ENCODE measurements at places on chromosomes 6 and 20.

- no peak for DNase-seq
These were observed 378.0 kb upstream of the FLRT3 start for GRCh38 chr20:14715400-14715799.

DNA sequence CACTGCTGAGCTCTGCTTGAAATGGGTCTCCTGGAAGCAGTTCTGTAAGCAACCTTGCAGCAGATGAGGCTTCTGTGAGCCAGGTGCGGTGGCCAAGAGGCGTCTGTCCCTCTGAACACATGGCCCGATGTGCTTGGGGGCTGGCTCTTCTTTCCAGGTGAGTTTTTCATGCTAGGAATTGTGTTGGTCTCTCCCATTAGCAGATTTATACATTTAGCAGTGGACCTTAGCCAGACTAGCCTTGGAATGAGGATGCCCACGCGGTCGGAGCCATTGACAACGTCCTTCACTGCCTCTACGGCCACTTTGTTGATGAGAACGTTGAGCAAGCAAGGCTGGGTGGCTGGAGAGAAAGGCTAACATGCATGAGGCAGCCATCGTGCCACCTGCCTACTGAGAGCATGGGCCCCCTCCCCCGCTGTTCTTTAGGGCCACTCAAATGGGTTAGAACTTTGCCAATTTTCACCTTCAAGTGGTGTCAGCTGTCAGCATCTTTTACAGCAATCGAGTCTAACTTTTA is 33.5 kb downstream of the ERMARD start:
- no peak for DNase-seq

DNA sequence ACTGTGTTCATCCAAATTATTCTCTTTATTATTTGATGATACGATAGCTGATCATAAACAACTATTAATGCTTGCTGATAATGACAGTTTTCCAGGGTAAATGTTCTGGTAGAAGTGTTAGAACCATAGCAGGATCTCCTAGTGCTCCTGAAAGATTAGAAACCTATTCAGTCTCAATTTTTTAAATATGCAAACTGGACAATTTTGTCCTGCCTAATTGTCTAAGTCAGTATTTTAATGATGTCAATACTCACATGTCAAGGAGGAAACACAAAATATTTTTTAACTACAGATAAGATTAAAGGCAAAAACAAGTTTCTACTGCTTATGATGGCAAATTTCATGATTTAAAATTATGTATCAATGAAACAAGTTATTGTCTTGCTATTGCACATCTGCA is 233.9 kb downstream of the RFPL4B start:
- no peak for DNase-seq

DNA sequence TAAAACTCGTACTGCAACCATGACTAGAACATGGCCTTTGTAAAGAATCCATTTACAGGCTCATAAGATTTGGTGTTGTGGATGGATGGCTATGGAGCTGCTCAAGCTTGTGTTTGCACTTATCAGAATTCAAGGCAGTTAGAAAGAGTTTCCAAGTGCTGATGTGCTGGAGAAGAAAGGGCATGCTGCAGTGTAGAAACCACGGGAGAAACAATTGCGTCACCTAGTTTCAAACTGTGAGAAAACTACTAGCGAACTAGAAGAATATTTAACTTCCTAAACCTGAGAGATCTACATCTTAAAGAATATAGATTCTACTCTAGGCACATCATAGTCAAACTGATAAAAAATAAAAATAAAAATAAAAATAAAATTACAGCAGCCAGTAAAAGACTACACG is 116.2 kb downstream of the SGK1 start:
- DNase-seq, result no peak

DNA sequence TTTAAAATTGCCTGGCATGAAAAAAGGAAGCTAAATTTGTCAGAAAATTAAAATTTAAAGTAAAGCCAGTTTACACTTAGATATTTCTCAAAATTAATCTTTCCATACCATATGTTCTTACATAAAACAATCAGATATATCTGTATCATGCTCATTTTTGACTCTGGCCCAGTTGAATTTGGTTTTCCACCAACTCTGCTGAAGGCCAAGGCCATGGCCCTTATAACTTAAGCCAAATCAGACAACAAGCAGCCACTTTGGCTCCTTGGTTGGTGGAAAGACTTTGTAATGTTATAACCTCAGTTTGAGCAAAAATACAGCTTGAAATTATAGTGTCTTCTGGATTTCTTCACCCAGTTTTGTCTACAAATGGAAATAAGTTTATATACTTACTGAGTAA is 97.3 kb downstream of the CENPW start:
- DNase-seq, result no peak

DNA sequence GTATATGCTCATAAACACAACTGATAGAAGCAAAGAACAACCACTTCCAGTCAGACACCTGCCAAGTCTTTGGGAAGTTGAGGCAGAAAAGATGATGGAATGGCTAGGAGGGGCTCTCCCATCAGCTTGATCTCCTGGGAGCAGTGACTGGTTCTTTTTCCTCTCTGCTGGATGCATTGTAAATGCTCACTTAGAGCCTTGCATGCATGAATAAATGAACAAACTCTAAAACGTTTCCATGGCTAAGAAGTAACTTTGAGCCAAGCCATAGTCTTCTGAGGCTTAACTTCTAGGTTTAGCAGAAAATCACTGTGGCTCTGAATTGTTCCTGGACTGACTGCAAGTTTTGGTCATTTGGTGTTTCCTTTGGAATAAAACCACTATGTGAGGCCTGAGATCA is 166.4 kb upstream of the CITED2 start:
- no peak for DNase-seq

DNA sequence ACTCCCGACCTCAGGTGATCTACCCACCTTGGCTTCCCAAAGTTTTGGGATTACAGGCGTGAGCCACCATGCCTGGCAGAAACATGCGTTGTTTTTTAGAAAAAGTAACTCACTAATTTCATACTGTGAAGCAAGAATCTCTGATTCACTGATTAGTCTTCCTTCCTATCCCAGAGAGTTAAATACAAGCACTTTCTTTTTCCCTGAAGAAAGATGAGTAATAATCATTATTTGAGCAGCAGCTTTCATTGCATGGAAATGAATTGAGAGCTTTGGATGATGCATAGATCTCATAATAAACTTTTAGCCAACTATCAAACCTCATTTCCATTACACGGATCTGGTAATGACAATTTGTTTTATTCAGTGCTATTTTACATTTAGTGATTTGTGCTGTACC is 892.5 kb upstream of the EYS start:
- no peak for DNase-seq

- no peak for DNase-seq
These were observed 234.5 kb upstream of the THEMIS start for GRCh38 chr6:128135325-128135724.

DNA sequence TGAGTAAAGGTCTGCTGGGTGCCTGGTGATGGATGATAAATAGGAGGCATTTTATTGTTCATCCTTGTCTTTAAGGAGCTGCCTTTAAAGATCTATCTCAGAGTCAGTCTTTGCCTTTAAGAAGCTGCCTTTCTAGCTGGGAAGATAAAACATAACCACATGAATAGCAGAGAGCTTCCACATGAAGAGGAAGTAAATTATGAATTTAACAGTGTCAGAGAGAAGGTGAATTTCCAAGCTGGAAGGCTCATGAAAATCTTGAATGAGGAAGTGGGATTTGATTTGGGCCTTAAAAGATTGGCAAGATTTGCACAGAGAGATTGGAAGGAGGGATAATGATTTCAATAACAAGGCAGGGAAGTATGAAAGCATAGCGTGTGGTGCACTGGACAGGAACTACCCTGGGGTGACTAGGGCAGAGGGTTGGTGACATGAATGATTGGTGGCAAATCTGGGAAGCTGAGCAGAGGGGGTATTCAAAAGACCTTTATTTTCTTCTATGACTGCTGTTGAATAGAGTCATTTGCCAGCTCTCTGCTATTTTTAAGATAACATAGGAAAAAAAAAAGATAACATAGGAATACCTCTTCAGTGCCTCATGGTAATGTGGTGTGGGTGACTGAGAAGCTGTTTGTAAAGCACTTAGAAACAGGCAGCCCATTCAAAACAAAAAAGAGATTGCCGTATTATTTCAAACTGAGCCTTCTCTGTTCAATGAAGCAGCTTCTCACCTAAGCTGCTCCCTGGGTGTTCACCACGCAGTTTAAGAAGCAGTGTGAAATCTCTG is 591.6 kb downstream of the PKHD1 start:
- no peak for DNase-seq

- no peak for DNase-seq
These were observed 41.0 kb downstream of the TMEM242 start for GRCh38 chr6:157282284-157282683.

GRCh38 chr6:36548401-36548743 is 1.1 kb upstream of the STK38 start:
- DNase-seq, result no peak

- DNase-seq, result peak; percentile 40
These were observed 1.0 kb downstream of the TRERF1 start for GRCh38 chr6:42450477-42451332.

DNA sequence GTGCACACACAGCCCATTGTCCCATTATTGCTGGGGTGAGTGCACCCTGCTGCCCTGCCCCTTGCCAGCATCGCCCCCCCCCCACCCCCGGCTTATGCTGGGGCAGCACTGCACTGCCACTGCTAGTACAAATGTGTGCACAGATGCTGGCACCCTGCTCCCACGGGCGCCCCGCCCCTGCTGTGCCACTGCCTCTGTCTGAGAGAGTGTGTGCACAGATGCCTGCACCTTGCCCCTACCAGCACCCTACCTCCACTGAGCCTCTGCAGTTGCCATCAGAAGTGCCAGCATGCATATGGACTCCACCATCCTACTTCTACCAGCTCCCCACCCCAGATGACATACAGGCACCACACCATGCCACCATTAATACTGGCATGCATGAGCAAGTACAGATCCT is 454.6 kb upstream of the KHDRBS2 start:
- DNase-seq, result no peak

- peak; percentile 95 for DNase-seq
These were observed at the start of gene SESN1 for GRCh38 chr6:109094416-109095035. Gene SESN1, minus strand, starts transcription at chr6:109094846. Its CDS starts 773 bp downstream, at chr6:109094073.

DNA sequence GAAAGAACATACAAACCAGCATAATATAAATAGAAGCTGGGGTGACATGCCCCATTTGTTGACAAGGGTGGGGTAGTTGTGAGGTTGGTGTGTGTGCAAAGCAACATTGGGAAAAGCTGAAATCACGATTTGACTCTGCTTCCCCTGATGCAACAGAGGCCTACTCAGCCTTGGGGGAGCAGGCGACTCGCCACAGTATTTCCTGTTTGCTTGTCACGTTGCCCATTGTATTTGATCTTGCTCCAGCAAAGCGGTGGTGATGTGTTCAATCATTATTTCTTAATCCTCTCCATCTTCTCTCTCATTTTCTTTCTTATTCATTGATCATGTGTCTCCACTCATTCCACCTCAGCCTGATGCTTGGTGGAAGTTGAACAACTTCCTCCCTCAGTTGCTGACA is 165.8 kb upstream of the CITED2 start:
- peak; percentile 27 for DNase-seq

GRCh38 chr6:100554228-100554627 is 89.5 kb upstream of the SIM1 start:
- DNase-seq, result no peak

- DNase-seq, result no peak
These were observed 9.6 kb downstream of the MOXD1 start for GRCh38 chr6:132391391-132392269.

GRCh38 chr6:150231525-150231850 is 88.6 kb downstream of the PPP1R14C start:
- no peak for DNase-seq

GRCh38 chr6:35496841-35497570 is at the start of gene TEAD3:
Gene TEAD3, minus strand, starts transcription at chr6:35497079.
- peak; percentile 56 for DNase-seq

- DNase-seq, result no peak
These were observed 207.3 kb downstream of the OTOR start for GRCh38 chr20:16955462-16955861.

DNA sequence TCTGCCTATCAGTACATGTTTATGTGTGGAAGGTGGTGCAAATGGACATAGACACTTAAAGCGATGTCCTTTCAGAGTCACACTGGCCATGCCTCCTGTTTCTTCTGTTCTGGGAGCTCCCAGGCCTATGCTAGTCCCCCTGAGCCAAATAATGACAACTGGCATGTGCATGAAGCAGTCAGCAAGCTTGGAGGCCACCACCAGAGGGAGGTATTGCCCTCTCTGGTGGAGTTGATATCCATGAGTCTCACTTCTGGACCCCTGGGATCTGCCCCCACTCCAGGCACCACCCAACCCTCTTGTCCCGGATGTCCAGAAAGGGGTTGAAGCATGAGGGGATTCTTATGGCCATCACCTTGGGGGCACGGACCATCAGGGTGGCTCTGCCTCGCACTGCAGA is 172.2 kb downstream of the AIG1 start:
- DNase-seq, result peak; percentile 30

DNA sequence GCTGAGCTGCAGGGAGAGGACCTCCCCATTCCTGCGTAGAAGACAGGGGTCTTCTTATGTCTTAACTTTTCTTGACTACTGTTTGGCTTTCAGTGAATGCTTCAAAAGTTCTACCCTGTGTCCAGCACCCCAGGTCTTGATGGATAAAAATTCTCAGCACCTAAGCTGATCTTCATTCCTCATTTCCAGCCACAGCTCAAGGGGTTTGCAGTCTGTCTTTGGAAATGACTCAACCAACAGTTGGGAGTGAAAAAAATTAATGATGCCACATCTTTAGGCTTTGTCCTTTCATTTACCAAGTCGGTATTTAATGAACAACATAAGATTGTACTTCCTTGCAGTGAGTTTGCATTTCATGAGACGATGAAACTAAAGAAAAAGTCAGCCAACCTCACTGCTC is 40.3 kb downstream of the PRDM1 start:
- no peak for DNase-seq

GRCh38 chr20:46558511-46558959 is 8.1 kb upstream of the OCSTAMP start:
- peak; percentile 62 for DNase-seq

DNA sequence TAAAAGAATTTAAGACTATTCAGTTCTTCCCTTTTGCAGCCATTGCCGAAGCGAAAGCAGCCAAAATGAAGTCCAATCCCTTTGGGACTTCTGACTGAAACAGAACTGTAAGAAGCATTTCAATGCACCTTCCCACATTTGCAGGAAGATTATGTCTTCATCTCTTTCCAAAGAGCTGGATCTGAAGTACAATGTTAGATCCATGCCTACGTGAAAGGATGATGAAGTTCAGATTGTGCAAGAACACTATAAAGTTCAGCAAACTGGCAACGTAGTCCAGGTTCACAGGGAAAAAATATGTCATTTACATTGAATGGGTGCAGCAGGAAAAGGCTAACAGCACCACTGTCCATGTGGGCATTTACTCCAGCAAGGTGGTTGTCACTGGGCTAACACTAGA is 6.0 kb upstream of the FILIP1 start:
- no peak for DNase-seq

DNA sequence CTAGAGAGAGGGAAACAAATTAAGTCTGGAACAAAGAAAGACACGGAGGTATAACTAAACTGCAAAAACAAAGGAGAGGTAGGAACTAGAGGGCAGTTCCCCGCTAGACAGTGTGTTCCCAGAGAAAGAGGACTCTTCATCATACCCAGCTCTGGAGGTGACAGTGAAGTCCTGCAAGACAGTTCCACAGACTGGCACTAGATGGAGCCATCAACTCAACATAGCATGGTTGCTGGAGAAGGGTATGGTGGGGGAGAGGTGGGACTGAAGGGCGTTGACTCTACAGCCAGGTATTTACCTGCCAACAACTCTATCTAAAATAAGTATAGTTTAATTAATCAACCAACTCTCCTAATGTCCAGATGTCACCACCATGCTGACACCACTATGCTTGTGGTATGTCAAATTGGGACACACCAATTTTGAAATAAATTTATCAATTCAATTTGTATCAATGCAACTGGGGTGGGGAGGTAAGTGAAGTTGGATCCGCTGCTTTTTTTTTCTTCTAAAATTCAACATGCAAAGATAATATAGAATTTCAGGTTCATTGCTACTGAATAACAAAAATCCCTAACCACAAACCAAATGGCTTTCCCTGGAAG is 9.7 kb downstream of the BACH2 start:
- DNase-seq, result peak; percentile 75

Data from stimulated activated CD4-positive, alpha-beta T cell treated with anti-CD3 and anti-CD28 coated beads, Interleukin-2, amount 100 ng/mL, for 24 hours (primary cell).